ENCODE measurements at places on chromosomes 13 and 19.

DNA sequence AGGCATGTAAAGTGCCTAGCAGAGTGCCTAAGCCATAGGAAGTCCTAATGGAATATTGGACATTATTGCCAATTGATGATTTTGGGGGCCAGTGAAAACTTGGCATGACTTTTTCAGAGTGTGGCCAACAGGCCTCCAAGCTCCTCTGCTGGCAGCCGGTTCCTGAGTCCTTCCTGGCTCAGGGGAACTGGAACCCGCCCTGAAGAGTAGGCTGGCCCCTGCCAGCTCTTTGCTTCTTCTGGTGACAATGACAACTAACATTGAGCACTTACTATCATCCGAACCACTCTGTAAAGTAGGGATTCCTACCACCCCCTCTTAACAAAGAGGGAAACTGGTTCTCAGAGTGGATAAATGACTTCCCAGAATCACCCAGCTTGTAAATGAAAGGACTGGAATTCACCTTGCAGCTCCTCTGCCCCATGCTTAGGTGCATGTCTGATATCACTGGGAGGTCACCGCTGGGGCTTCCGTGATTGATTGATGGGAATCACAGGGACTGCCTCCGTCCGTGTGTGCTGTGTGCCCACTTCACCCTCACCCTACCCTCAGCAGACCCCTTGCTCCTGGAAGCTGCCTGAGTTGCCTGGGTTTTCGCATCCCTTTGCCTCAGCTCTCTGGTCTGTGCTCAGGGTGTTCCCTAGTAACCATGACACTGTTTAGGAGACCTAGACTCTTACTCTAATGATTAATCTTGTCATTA is 50.6 kb downstream of the TNFRSF19 start:
- no peak for DNase-seq

DNA sequence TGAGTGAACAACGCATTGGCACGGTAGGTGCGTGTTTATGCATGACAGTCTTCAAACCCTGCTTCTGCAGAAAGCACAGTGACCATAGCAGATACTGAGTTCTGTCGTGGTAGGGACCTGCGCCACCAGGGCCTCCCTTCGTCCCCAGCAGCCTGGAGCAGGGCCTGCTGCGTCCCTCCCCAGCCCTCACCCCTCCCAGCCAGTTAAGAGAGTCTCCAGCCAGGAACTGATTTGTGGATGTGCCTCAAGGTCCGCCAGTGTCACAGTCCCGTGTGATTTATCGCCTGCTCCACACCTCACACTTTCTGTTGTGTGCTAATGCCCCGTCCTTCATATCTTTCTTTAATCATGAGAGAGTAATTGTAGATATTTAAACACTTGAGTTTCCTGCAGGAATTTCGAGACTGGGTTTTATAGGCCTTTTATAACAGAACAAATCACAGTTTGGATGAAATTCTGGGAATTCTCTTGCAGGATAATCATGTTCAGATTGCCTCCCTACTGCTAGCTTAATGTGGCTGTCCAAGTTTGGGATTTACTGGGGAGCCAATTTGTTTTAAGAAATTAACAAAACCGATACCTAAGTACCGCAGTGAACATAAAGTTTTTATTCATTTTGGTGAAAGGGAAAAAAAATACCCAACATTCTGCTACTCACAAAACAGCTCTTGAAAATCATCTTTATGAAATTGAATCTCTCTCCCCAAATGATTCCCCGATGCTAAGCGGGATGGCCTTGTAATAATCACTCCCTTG is 438.6 kb downstream of the TSHZ3 start:
- no peak for DNase-seq

DNA sequence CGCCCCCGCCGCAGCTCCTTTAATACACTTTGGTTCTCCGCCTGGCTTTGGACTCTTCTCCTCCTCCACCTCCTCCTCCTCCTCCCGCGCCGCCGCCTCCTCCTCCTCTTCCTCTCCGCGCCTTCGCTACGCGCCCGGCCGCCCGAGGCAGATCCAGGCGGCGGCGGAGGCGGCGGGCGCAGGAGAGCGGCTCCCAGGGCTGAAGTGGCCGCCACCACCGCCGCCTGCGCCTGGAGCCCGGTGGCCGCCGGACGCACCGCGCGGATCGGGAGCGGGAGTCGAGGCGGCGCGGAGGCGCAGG is at the start of gene ZIC2:
TSS of gene ZIC2 (plus strand) at position 50 of the 301 bp plus-strand sequence. CDS start 281 bp downstream, outside the sequence.
- DNase-seq = no peak

- no peak for DNase-seq
Measured at GRCh38 chr13:73401769-73402168, 343.0 kb downstream of the KLF5 start.

- DNase-seq = no peak
Measured at GRCh38 chr13:50094615-50095293, 79.5 kb downstream of the KCNRG start.

DNA sequence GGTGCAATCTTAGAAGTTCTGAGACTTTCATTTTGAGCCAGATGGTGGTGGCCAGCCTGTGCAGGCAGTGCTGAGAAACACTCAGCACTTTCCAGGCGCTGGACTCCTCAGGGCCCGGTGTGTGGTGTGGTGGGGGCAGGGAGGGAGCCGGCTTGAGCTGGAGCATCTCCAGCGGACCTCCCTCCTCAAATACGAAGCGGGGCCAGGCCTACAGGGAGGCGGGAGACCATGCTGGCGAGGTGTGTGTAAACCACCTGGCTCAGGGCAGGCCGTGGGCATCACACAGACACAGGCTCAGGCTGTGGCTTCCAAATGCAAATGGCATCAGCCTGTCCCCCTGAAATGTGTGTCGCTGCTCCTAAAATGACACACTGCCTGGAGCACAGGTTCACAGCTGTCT is 33.3 kb upstream of the RANBP3 start:
- no peak for DNase-seq

- no peak for DNase-seq
Measured at GRCh38 chr19:46720503-46721239, 3.8 kb upstream of the PRKD2 start.

GRCh38 chr13:110767476-110767875 is 54.0 kb downstream of the ING1 start:
- DNase-seq = no peak

DNA sequence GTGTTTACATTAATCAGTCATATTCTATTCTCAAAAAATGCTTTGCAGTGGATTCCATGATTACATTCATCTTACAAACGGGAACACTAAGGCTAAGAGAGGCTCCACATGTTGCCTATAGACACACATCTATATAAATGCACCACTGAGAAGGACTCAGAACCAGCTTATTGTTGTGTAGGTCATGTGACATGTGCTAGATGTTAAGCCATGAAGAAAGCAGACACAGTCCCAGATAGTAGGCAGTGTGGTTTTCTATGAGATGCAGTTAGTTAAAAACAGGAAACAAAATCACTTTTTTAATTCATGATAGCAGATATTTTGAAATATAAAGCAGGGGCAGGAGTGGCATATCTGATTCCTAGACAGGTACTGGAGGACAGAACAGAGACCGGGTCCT is 10.7 kb downstream of the SIGLEC6 start:
- DNase-seq = no peak

- DNase-seq = no peak
Measured at GRCh38 chr13:31965361-31966066, 66.1 kb upstream of the FRY start.

DNA sequence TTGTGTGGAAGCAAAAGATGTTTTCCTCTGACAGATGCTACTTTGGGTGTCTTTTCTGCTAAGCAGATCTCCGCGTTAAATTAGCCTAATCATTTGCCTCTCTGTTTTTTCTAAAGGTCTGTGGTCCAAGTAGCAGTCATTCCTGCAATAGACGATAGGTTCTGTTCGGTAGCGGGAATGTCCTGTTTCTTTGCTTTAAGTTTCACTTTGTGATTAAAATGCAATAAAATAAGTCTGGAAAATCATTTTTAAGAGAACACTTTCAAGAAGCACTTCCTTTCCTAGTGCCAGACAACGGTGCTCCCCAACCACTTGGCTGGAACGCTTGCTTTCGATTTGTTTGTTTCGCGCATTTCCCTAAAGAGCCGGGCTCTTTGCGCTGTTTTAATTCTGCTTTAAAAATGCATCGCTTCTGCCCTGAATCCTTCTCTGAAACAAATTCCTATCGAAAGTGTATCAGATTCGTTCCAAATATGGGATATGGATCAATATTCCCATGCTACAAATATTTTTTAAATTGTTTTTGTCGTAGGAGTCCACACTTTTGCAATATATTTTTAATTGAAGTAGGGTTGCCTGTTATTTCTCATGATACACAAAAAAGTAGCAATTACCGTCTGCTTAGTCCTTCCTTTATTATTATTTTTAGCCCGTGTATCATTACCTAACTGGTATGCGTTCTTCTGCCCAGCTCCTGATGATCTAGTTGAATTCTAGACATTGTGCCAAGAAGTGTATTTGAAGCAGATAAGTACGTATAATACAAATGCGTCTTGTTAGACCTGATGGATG is 14.2 kb downstream of the ZIC2 start:
- DNase-seq = no peak

GRCh38 chr19:8329996-8330395 is 8.7 kb downstream of the RPS28 start:
- no peak for DNase-seq

GRCh38 chr19:34555447-34555846 is 73.9 kb downstream of the WTIP start:
- no peak for DNase-seq
